ENCODE measurements at places on chromosomes 12 and 14.
A peak's percentile ranks its signal among the peaks of the same experiment; 100 is the strongest.

- no peaks in the 10 kb centered on the region for H3K36me3 ChIP-seq
- peak; percentile 84 for DNase-seq
These were observed 26.8 kb upstream of the DAAM1 start for GRCh38 chr14:59161561-59162175.

- H3K4me3 ChIP-seq: no peak overlapping the region
- H3K4me1 ChIP-seq: peaks cover 65% of the 10 kb centered on the region
- peak; percentile 95 for DNase-seq
- peak overlapping the region; percentile 73 for H3K27ac ChIP-seq
- H3K27me3 ChIP-seq: no peaks in the 10 kb centered on the region
These were observed 96.9 kb upstream of the TMPO start for GRCh38 chr12:98418357-98419075.

DNA sequence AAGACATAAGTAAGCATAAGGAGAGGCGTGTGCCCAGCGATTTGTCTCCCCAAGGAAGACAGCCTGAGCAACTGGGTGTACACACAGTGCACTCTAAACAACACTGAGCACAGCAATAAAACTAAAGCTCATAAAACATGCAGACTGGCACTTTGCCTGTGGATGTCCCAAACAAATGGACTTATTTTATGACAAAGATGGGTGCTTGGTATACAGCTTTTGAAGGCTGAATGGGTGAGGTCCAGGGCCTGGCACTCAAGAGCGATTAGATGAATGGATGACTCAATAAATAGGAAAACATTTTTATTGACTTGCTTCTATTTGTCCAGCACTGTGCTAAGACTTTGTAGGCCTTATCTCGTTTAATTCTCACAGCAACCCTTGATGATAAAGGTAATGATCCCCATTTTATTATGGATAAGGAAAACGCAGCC lies 28.5 kb downstream of the LGMN start:
- H3K36me3 ChIP-seq: peaks cover 9% of the 10 kb centered on the region
- peaks cover 31% of the 10 kb centered on the region for H3K4me1 ChIP-seq
- DNase-seq: peak; percentile 75
- no peaks in the 10 kb centered on the region for H3K27me3 ChIP-seq
- no peak overlapping the region for H3K4me3 ChIP-seq

- no peak overlapping the region for H3K27ac ChIP-seq
- no peaks in the 10 kb centered on the region for H3K36me3 ChIP-seq
- H3K4me1 ChIP-seq: no peaks in the 10 kb centered on the region
- no peak for DNase-seq
These were observed 90.0 kb upstream of the EIF5 start for GRCh38 chr14:103243764-103244737.

GRCh38 chr14:27025648-27026047 lies 427.8 kb upstream of the NOVA1 start:
- H3K27ac ChIP-seq: no peak overlapping the region
- H3K27me3 ChIP-seq: no peaks in the 10 kb centered on the region
- H3K4me1 ChIP-seq: no peaks in the 10 kb centered on the region
- DNase-seq: no peak
- no peaks in the 10 kb centered on the region for H3K36me3 ChIP-seq

- no peaks in the 10 kb centered on the region for H3K27me3 ChIP-seq
- no peak overlapping the region for H3K27ac ChIP-seq
- no peaks in the 10 kb centered on the region for H3K36me3 ChIP-seq
- no peak overlapping the region for H3K4me3 ChIP-seq
- H3K4me1 ChIP-seq: no peaks in the 10 kb centered on the region
These were observed 143.6 kb upstream of the SLC16A7 start for GRCh38 chr12:59452259-59452658.
